ENCODE measurements at places on chromosomes 7 and 10. TPM values are rescaled to one million over a fixed set of nuclear protein-coding genes. Genes with fewer than 3 reads are reported as not detected.

The BTBD16 gene
- under 0.01 TPM for total RNA-seq

The PTPN20 gene
- total RNA-seq = 1.3 TPM

The CNNM1 gene
- total RNA-seq = 0.28 TPM

The ASZ1 gene
- total RNA-seq = not detected

The GNG11 gene
- 152 TPM for total RNA-seq

The INSYN2A gene
- under 0.01 TPM for total RNA-seq

The AVPI1 gene
- 15.3 TPM for total RNA-seq
